ENCODE measurements at places on chromosomes 3 and 15. TPM values are rescaled to one million over a fixed set of nuclear protein-coding genes. Genes with fewer than 3 reads are reported as not detected.

- DNase-seq, result no peak
Measured at GRCh38 chr15:34116620-34117019, 14.7 kb downstream of the PGBD4 start.

DNA sequence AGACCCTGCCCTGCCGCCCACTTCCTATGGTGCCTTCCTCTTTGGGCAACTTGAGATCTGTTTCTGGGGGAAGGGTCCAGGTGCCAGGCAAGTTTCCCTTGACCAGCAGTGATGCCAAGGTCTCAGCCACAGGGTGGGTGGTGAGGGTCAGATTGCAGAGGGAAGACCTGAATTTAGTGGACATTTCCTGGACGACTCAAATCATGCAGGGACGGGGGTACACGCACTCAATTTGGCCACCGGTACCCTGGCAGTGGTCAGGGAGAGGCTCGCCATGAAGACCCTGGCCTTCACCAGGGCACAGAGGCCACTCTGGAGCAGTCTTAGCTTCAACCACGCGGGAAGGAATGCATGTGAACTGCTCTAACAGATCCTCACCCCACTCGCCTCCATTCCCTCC lies 1.5 kb upstream of the GRIP2 start:
- no peak for DNase-seq

- DNase-seq, result no peak
Measured at GRCh38 chr15:88069561-88069960, 187.0 kb downstream of the NTRK3 start.

DNA sequence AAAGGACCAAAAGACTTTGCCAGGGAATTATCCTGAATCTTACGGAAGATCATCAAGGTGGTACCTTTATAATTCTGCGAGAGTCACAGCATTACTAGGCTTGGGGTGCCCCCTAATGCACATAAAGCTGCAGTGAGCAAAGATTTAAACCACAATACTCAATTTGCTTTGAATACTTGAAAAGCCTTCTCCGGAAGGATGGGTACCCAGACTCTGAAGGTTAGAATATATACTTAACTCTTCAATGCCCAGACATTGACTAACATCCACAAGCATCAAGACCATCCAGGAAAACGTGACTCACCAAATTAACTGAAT lies 117.8 kb upstream of the KCNH8 start:
- no peak for DNase-seq

GRCh38 chr15:67807836-67808235 lies 17.5 kb upstream of the SKOR1 start:
- DNase-seq, result no peak

DNA sequence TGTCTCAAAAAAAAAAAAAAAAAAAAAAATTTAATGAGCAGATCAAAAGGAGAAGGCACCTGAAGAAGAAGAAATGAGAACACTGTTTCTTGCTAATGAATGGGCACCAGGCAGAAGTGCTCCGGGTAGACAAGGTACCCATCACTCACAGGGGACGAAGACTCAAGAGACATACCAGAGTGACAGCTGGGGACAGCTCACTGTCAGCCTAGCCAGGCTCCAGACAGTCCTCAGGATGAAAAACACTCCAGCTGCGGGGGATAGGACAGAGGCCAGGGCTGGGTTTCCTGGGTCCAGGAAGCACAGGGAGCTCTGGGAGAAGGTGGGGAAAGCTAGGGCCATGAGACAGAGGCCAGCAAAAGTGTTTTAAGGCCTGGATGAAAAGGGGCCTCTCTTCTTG lies 48.5 kb upstream of the PARL start:
- DNase-seq, result no peak

DNA sequence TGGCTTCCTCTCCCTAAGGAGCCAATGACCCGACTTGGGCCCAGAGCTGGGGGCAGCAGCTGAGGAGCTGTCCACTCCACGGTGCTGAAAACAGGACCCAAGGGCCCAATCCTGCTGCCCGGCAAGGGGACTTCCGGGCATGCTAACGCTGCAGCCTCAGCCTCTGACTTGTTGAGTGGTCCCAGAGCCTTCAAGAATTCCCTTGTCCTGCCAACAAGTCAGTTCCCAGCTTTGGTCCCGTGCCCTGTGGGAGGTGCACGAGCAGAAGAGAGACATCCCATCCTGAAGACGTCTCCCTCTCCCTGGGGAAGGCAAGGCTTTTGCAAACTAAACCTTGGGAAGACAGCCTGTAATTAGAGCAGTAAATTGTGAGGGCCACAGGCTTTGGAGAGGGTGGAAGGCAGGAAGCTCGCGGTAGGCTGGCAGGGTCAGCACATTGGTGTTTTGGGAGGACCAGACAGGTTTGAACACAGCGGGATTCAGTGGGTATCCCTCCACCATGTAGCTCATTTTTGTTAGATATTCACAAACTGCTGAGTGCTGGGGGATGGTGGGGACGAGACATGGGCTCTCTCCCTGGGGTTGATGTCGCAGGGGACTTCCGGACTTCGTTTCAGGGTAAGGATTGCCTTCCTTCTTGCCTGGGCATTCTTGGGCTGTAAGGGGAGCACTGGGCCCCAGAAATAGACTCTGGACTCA lies 29.8 kb upstream of the PRR23E start:
- peak; percentile 51 for DNase-seq

ELL3 gene
- 2.9 TPM for polyA plus RNA-seq

SLCO2A1 gene
- 17.6 TPM for polyA plus RNA-seq

PCCB gene
- 60.6 TPM for polyA plus RNA-seq

All from renal cortex interstitium (tissue), 15 donors.